Activated CD4-positive, alpha-beta T cell treated with anti-CD3 and anti-CD28 coated beads for 24 hours (primary cell): ENCODE measurements at places on chromosomes 11 and 22.

DNA sequence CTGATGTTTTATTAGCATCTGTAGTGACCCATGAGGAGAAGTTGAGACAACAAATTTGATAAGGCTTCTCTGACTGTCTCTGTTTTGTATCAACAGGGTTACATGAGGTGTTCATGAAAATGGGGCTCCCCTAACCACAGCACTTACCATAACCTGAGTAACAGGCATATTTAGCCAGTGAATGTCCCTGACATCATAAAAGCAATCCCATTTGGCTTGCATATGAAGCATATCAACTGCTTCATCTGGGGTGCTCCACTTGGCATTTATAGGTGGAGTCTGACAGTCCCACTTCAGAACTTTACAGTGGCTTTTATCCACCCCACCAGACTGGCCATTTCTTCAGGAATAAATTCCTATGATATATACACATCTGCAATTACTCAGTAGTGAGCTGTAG, 257.6 kb downstream of the LUZP2 start:
- no peak for DNase-seq

DNA sequence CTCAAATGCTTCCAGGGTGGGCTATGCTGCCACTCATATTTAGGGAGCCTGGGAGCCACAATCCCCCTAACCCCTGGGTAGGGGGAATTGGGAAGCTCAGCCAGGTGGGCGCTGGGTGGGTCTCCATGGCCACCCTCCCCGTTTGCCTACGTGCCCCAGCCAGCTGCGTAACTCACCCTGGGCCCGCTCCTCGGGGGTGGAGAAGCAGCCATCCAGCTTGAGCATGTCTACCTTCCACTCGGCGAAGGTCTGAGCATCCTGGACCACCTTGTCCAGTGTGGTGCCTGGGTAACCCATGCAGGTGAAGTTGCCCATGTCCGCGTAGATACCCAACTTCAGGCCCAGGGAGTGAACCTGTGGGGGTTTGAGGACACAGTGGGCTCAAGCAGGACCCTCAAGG, 3.7 kb downstream of the NAGA start:
- DNase-seq = no peak

GRCh38 chr11:130650456-130651030, 202.1 kb downstream of the ADAMTS15 start:
- DNase-seq = no peak

- DNase-seq = no peak
Observed at GRCh38 chr11:66420671-66421476, at the start of gene NPAS4. NPAS4 (plus strand) TSS chr11:66421035; CDS start chr11:66421180, 145 bp downstream.

DNA sequence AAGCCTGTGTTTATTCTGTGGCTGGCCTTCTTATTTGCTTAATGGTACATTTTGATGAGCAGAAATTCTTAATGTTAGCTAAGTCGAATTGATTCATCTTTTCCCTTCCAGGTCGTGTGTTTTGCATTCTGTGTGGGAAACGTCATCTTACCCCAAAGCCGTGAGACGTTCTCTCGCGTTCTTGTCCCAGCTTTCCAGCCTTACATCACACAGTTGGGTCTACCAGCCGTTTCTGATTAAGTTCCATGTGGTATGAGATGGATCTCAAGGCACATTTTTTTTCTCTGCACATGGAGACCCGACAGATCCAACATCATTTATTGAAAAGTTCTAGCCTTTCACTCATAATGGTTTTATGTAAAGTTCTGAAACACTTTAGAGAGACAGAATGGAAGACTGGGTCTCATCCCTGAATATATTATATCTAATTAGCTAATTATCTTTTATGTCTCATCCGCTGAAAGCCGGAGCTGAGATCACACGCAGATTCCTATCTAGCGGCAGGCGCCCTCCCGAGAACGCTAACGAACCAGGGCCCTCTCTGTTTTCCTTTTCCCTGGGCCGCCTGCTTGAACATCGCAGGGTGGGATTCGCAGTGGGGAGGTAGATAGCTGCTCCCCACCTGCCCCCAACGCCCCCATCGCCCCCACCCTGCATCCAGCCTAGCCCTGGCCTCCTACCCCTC, 1162.2 kb downstream of the BRD1 start:
- no peak for DNase-seq

- no peak for DNase-seq
Observed at GRCh38 chr11:111819161-111819828, 52.1 kb downstream of the ALG9 start.

DNA sequence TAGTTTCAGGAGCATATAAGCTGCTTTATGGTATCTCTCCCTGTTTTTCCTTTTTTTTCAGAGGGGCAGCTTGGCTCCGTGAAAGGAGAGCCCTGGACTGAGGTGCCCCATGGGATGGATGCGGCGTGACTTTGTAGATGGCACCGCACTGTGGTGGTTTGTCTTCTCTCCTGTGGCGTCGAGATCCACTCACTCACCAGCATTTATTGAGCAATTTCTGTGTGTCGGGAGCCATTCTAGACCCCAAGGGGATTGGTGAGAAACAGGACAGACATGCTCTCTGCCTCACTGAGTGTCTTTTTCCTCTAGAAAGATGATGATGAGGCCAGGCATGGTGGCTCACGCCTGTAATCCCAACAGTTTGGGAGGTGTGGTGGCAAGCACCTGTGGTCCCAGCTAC, 55.9 kb upstream of the PHF21B start:
- no peak for DNase-seq

DNA sequence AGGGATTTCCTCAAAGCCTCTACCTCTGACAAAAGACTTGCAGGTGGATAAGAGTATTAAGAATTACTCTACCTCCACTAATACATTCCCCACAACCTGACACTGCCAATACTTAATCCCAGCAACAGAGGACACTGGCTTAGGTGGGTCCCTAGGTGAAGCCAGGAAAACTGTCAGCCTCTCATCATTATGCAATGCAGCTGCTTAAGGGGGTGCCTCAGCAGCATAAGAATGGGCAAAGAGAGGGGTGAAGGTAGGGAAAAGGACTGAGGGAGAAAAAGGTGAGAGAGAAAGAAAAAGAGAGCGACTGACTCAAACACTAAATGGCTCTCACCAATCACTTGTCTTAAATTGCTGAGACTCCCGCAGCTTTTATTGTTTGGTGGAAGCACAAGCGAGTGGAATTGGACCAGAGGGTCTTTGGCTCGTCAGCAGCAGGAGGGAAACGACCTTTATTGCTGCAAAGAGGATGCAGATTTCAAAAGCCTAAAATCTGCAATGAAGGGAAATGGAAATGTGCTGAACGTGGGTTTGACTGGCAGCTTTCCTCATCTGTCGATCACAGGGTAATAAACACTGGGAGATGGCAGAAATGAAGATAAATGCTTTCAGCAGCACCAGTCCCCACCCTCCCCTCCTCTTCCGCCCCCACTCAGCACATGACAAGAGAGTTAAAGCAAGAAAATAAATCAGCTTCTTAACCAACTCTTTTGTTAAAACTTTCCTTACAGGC, 64.9 kb upstream of the CHRM4 start:
- DNase-seq = no peak

GRCh38 chr22:44307509-44308169, 5.1 kb downstream of the SHISAL1 start:
- DNase-seq = no peak

GRCh38 chr11:104098132-104098531, 61.7 kb downstream of the DDI1 start:
- no peak for DNase-seq

GRCh38 chr11:130528298-130529261, 80.1 kb downstream of the ADAMTS15 start:
- no peak for DNase-seq

GRCh38 chr22:23534851-23535717, 45.0 kb downstream of the IGLL1 start:
- DNase-seq = no peak

- DNase-seq = no peak
Observed at GRCh38 chr22:48456449-48456848, 1371.2 kb downstream of the BRD1 start.

DNA sequence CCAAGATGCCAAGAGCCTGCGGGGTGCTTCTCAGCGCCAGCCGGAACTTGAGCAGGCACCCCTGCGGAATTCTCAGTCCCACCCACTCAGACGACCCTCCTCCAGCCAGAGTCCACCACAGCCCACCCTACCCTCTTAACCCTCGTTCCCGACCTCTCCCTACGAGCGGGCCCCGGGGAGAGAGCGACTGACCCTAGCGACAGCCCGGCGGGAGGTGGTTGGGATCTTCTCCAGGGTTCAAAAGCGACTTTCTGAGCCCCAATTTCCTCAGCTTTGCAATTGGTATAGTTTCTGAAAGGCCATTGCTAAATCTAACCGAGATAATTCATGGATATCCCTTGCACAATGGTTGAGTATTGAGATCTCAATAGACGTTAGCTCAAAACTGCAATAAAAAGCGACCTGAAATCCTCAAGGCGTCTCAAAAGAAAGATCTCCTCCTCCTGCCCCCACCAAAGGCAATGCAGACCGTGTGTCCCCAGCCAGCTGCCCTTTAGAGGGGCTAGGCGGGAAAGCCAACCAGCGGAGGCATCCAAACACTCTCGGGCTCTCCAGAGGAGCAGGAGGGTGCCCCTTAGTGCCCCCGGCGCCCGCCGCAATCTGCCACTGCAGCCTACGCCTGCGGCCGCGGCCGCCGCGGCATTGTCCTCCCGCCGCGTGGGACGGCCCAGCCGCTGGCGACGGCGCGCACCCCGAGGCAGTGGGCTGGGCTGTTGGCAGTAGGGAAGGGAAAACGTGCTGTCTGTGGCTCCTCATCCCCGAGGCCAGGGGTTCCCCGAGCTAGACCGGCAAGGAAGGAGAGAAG, 1.5 kb upstream of the SLC6A5 start:
- DNase-seq = no peak

GRCh38 chr11:131488238-131488637, 117.8 kb downstream of the NTM start:
- no peak for DNase-seq

DNA sequence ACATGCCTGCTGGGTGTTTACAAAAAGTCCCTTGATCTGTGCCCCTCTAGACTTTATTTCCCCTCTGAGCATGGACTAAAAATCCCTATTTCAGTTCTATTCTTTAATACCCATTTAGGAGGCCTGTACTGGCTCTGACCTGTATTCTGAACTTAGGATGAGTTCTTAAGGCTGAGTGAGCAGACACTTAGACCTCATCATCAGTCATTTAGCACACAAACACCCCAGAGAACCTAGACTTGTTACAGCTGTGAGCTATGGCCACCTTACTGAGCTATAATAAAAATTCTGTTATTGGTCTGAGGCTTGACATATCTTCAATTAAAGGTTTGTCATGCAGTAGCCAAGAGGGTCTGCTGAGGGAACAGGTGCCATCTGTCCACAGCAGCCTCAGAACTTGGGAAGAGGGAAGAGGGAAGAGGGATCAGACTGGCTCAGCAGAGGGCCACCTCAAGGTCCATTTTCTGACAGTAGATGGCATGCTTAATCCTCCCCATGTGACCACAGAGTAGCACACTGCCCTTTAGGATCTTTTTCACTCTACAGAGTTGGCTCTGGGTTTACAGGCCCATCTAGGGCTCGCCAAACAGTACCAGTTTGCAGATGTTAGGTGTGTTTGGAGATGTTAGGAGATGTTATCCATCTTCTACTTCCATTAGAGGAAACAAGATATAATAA, 30.2 kb upstream of the RRM1 start:
- DNase-seq = no peak

DNA sequence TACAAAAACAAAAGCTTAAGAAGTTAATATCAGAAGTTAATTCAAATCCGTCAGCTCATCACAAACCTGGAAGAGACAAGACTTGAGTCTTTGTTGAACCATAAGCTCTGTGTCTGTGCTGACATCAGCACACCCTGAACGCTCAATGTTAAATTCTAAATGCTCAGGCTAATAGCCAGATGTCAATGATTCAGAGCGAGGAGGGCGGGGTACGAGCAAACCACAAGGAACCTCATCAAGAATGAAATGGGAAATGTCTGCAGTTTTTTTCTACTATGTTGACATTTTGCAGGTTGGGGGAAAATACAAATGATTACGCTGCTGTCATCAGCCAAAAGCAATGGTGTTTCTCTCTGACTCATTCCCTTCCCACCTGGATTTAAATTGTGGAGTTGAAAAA, 1057.2 kb downstream of the NTM start:
- no peak for DNase-seq

DNA sequence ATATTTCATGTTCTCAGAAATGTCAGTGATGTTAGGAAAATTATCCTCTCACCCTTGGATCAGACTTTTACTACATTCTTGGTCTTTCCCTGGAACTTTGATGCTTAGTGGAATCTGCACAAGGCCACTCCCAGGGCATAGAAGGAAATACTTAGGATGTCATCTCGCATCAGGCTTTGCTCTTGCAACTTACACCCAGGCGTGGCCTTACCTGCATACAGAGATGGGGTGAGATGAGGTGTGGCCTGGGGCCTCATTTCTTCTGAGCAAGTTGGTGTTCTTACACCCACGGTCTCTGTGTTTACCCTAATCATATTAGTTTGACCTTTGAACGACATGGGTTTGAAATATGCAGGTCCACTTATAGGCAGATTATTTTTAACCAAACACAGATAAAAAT, 19.0 kb upstream of the OR52K2 start:
- DNase-seq = no peak

DNA sequence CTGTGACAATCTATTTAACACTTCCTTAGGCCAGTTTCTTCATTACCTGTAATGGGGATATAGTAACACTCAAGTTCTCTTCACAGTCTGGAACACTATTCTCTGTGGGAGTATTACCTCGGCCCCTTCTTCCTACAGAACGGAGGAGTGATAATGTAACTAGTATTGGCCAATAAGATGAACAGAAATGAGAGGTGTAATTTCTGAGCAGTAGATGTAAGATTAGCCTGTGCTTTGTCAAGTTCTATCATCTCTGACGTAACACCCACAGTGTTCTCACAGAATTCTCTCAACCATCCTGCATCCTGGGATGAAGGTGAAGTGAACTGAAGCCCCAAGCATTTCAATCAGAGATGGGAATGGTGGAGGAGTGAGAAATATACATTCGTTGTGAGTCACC, 65.2 kb upstream of the TOP3B start:
- no peak for DNase-seq

- DNase-seq = no peak
Observed at GRCh38 chr11:69401715-69402114, 79.7 kb upstream of the LINC01488 start.

DNA sequence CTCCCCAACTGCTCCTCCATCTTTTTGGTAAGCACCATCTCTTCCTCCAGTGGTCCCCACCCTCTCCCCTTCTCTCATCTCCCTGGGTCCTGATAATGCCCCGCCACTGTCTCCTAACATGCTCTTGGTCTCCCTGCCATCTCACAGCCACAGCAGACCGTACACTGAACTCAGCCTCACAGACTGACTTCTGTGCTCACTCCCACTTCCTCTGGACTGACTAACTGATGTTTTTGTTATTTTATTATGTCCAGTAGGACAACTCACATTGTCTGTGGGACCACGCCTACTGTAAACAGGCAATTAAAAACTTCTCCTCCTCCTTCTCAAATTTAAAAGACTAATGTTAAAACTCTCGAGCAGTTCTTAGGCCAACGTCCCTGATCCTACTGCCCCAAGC, 2.6 kb upstream of the GNAZ start:
- no peak for DNase-seq

DNA sequence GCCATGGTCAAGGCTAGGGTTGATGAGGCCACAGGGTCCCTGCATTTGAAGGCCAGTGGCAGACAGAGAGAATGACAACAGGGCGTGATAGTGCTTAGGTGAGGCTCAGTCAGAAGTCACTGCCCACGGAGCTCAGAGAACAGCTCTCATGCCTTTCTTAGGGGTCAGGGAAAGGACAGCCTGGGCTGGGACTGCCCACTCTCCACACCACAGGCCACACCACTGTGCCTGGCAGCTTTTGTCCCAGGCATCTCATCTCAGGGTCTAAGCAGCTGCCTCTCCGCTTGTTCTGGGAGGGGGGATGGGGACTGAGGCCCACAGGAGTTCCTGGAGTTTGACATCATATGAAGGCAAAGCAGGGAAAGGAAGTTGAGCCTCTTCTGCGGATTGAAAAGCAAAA, 150.2 kb upstream of the B3GAT1 start:
- DNase-seq = no peak
